CD4-positive, alpha-beta T cell treated with Interleukin-2 at 100 ng/mL for 4 hours (primary cell): ENCODE measurements at places on chromosomes 1 and 21.

DNA sequence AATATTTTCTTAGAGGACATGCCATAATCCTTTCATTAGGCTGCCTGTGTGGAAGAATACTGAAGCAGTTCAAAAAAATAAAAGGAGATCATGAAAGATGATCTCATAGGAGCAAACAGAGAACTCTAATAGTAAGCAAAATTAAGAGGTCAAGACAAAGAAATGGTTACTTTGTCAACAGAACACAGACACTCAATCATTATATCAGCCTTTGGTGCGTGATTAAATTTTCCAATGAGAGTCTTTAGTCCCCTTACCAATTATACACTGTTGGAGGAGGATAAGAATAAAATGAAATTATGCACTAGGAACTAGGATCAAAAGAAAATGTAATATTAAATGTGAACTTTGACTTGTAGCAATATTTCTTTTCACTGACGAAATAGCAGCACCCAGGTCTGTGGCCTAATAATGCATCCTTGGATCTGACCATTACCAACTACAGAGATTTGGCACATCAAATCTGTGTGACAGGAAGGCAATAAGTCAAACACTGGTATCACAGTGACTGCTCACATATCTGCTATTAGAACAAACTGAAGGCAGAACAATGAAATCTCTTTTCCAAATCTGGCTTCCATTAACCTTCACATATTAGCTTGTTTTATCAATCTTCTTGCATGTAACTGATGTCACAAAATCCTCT, 1812.9 kb downstream of the PLA2G4A start:
- no peak for DNase-seq

DNA sequence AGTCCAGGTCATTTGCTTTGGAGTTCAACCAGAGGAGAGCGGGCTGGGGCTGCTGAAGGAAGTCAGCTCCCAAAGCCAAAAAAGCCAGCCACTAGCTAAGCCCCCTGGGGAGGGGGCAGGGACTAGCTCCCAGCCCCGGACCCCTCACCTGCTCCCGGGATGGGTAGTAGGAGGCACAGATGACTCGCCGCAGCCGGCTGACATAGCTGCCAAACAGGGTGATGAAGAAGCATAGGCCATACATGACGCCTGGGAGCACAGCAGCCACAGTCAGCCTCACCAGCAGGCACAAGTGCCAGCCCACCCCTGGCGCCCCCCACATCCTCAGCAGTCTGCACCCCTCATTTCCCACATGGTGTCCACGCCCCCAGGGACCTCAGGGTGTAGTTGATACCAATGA, 7.4 kb downstream of the DCST2 start:
- DNase-seq = no peak

DNA sequence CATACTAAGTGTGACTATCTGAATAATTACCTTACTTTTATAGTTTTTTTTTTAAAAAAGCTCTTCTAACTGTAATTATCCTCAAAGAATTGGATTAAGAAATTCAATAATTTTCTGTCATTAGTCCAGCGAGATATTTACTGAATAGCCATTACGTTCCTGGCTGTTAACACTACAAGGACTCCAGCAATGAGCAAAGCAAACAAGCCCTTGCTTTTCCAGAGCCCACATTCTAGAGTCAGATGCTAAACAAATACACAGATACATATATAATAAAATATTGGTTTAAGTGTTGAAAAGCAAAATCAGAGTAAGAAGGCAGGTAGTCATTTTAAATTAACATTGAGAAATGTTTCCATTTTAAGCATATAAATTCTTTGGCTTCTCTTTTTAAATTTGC, 118.4 kb downstream of the ATF6 start:
- no peak for DNase-seq

DNA sequence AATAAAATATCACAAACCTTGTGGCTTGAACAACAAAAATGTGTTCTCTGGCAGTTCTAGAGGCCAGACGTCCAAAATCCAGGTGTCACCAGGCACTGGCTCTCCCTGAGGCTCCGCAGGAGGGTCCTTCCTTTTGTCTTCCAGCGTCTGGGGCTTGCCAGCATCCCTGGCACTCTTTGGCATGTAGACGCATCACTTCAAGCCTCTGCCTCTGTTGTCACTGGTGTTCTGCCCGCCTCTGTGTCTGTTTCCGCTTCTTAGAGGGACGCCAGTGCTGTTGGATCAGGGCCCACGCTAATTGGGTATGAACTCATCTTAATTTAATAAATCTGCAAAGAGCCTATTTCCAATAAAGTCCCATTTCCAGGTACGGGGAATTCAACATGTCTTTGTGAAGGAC, 273.7 kb upstream of the C1orf174 start:
- DNase-seq = no peak
